Effector CD4-positive, alpha-beta T cell (primary cell): ENCODE measurements at places on chromosomes 11 and 22.

GRCh38 chr11:45285250-45285828 lies 802 bp downstream of the SYT13 start:
- no peak for DNase-seq

DNA sequence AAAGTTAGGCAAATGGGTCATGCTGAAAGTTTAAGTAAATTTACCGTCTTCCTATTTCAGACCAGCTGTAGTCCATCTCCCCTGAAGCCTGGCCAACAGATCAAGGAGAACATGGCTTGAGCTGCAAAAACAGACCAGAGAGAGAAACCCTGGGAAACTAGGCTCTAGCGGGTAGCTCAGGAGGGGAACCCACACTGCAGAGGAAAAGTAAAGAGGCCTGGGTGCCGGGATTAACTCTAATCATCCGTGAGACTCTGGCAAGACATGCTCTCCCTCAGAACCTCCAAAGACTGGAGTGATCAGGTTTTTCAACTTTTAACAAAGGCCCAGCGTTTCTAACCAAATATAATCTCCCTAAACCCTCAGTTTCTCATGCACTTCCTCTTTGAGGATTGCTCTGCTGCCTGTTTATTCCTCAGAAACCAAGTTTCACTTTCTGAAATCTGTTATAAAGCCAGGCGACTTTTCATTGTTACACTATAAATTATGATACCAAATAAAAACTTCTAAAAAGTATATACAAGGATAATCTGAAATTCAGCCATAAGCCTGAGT lies 67.5 kb downstream of the GAB2 start:
- DNase-seq: no peak

DNA sequence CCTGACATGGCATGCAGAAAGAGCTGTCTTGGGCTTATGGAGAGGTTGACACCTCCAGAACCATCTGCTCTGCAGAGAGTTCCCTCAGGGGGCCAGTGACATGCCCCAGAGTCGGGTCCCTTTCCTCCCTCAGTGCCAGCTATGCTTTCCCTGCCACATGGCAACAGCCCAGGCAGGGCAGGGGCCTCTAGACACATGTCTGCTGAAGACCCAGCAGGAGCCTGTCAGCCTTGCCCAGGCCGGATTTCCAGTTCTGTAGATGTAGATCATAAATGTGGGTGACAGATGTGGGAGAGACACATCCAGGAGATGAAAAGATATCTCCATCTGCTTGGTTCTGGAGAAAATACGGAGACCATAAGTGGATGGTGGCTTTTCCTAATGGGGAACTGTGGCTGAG lies 25.5 kb downstream of the NAV2 start:
- no peak for DNase-seq

DNA sequence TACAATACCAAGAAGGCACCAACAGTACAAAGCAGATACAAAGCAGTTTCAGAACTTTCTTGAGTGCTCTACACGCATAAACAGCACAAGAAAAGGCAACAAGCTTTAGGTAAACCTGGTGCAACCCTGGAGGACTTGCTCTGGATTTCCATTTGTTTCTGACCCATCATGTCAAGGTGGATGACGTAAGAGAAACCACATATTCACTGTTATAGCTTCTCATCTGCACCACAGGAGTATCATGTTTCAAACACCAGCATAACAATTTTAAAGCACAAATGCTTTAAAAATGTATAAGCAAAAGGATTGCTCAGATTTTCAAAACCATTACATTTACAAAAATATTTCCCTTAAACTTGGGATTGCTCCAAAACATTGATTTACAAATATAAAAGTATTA lies 25.0 kb upstream of the YPEL1 start:
- no peak for DNase-seq

GRCh38 chr11:96109331-96110030 lies 185.6 kb upstream of the MTMR2 start:
- DNase-seq: no peak

- DNase-seq: no peak
These were observed 25.4 kb downstream of the MOB2 start for GRCh38 chr11:1460986-1461825.

- DNase-seq: no peak
These were observed 140.9 kb upstream of the MTNR1B start for GRCh38 chr11:92828556-92828955.

DNA sequence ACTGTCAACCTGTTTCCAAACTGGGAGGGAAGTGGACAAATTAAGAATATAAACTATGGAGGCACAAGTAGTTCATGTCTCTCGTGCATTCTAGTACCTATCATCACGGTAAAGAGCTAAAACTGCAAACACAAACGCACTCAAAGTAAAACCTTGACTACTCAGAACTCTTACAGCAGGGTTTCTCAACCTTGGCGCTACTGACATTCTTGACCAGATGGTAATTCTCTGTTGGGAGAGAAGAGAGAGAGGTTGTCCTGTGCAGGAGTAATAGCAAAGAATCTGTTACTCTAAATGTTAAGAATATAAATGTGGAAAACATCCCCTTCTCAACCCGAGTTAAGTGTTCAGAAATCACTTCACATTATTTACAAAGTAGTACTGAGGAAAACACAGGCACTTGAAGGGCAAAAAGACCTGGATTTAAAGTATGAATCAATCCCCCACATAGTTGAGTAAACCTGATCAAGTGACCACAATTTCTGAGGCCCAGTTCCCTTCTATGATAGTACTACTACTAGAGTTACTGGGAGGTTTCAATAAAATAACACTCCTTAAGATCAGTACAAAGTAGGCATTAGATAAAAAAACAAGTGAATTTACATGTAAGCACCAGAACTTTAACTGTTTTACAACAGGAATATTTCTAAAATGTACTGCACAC lies 73.1 kb upstream of the ARHGAP32 start:
- DNase-seq: no peak

DNA sequence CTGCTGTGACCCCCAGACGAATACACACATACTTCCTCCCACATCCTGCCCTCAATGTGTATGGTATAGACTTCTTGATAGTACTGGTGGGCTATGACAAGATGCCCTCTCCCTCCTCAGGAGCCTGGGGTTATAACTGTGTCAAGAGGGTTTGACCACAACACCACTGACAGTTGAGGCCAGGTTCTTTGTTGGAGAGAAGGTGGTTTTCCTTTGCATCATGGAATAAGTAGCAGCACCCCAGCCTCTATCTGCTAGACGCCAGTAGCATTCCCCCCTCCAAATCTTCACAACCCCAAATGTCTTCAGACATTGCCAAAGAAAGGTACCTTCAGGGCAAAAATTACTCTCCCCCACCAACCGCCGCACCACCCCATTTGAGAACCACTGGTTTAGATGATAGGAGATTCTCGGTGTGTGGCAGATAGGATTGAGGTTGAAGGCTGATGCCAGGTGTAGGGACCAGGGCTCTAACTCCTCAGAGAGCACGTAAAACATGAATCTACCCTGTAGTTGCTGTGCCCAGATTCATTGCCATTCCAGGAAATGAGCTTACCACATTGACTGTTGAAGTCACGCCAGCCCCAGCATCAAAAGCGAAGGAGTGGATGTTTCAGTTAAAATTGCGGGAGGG lies 5.5 kb upstream of the MYO18B start:
- no peak for DNase-seq

DNA sequence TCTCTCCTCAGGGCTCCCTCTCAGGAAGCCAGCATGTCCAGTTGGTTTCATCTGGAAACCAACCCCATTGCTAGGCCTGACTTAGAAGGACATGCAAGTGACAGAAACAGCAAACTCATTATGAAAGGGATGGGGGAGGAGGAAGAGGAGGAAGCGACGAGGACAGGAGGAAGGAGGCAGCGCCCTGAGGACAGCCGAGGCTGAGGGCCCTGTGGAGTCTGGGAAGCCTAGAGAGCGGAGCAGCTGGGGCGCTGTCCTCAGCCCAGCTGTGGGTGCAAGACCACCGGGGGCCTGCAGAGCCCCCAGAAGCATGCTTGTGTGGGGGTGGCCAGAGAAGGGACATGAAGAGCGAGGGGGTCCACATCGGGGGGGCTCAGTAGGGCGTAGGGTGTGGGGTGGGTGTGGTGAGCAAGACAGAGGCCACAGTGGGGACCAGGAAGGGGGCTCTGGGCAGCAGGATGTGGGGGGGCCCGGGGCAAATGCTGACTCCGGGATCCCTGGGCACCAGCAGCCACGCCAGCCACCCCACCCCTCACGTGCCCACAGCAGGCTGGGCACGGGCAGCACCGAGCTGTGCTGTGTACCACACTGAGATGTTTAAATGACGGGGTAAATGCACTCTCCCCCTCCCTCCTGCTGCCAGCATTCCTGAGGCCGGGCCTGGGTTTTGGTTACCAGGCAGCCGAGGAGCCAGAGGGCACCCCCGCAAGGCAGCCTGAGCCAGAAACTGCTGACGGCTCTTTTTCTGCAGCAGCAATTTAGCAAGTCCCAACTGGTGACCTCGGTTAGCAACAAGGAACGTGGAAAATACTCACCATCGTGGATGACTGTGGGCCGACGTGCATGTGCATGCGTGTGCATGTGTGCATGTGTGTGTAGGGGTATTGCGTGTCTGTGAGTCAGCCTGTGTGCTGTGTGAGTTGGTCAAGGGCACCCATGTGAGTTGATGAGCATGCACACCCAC lies 82.7 kb upstream of the LINC01488 start:
- no peak for DNase-seq

DNA sequence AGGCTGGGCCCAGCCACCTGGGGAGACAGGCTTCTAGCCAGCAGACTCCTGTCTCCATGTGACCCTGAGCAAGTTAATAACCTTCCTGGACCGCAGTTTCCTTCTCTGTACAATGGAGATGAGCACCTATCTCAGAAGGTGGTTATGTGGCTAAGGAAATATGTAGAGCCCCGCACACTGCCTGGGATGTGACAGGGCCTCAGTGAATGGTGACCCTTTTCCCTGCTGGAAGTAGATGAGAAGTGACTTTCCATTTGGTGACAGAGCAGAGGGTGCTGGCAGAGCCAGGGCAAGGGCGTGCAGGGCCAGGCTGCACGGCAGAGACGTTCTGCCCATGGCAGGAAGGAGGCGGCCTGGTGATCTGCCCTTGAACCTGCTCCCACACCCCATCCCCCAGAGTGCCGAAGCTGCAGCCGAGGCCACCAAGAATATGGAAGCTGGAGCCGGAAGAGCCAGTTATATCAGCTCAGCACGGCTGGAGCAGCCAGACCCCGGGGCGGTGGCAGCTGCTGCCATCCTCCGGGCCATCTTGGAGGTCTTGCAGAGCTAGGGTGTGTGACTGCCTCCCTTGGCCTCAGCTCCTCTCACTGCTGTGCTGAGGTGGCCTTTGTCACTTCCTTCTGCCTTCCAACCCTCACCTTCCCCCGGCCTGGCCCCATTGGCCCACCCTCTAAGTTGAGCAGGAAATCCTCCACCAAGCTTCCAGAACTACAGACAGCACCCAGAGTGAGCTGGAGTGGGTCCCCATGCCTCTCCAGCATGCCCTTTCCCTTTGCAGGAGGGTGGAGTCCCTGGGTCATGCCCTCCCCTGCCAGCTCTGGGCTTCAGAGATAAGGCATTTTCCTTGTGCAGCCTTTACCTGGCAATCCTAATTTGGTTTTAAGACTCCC lies 13.2 kb downstream of the TKFC start:
- DNase-seq: no peak

DNA sequence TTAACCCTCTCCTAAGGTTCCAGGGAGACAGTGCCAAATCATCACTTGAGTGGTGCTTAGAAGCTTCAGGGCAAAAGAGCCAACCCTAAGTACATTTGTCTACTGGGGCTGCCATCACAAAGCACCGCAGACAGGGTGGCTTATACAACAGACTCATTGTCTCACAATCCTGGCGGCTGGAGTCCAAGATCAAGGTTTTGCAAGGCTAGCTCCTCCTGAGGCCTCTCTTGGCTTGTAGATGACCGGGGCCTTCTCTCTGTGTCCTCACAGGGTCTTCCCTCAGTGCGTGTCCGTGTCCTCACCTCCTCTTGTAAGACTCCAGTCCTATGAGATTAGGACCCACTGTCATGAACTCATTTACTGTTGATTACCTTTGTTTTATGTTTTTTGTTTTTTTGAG lies 34.1 kb upstream of the CD81 start:
- DNase-seq: no peak

DNA sequence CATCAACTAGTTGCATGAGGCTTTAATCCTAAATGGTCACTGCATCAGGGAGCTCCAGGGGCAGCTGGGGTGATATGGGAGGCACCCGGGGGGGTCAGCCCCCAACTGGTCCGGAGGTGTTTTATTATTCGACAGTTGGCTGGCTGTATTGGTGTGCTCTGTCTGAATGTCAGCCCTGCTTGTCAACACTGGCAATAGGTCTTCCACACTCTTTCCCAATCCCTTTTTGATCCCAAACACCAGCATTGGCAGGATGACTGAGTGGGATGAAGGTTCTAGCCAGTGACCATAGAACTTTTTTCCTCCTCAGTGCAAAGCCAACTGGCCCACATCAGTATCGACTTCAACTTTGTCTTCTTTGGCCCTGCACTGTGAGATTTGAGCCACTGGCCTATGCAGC lies 8.9 kb upstream of the LDLRAD3 start:
- DNase-seq: no peak

DNA sequence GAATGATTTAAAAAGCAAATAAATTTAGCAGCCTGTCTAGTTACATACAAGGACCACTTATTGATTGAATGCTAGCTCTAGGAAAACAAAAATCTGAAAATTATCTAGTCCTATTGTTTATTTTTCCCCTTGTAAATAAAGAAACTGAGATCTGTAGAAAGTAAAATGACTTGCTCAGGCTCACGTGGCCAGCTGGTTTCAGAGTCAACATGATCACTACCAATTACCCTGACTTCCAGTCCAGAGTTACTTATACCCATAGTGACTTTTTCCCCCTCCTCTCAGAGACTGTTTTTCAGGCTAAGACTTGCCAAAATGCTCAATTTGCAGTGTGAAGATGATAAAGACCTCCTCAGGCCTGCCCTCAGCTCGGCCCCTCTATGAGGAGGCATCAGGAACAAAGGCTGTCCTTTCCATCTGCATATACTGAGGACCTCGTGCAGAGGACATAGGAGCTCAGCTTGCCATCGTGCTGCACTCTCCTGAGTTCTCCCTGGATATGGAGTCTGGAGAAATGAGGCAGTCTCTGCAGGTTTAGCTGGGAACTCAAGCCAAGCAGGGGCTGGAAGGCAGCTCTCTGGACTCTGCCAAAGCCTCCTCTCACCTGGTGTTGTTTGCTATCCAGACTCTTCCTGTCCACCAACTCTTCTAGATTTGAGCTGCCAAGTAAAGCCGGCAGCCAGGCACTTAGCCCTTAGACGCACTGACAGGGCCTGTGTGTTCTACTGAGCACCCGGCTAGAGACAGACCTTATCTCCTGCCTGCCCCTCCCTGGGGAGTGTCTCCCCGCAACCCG lies 883.3 kb downstream of the NTM start:
- DNase-seq: no peak

GRCh38 chr11:30586251-30587144 lies at the start of gene MPPED2:
Gene MPPED2 (minus strand): TSS chr11:30586353. CDS start chr11:30580373, 5,980 bp downstream.
- no peak for DNase-seq
